Effector CD4-positive, alpha-beta T cell (primary cell): ENCODE measurements at places on chromosomes 1 and 21.

DNA sequence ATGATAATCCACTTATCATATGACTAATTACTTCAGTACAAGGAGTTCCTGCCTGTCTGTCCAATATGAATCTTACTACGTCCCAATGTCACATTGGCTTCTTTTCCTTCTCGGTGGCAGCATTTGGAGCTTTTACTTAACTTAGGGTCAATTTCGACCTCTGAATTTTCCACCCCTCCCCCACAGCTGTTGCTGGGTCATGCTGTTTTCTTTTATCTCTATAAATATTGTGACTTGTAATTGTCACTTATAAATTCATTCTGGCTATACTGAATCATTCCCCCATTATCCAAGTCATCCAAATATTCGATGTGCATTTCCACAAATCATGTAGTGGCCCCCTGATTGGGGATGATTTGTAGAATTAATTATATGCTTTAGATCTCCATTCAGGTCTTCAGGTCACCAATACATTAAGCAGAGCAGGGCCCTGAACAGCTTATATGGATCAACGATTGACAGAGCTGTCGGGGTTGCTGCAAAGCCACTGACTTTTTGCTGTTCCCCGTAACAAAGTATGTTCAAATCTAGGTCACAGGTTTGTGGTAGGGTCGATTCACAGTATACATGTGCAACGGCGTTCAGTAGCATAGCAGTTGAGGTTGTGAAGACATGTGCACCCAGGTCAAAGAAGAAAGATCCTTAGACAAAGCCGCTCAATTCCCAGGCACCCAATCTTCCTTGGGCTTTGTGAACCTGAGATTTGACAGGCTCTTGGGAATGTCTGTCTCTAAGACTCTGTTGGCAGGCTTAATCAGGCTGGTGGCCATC lies 18.3 kb upstream of the RNU1-4 start:
- no peak for DNase-seq

DNA sequence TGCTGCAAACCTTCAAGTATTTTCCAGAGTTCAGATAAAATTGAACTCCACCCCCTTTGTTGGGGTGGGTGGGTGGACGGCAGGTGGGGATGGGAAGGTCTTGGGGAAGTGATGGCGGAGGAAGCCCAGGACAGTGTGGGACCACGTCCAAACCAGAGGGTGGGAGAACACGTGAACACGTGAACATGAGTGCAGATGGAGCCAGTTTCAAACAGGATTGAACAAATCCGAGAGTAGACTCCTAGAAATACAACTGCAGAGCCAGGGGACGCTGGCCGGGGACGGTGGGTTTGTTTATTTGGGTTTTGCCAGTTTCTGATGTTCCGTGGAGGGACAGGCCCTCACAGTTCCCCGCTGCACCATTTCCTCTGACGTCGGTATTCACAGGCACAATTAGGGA lies 2.9 kb downstream of the KRTAP10-2 start:
- no peak for DNase-seq

DNA sequence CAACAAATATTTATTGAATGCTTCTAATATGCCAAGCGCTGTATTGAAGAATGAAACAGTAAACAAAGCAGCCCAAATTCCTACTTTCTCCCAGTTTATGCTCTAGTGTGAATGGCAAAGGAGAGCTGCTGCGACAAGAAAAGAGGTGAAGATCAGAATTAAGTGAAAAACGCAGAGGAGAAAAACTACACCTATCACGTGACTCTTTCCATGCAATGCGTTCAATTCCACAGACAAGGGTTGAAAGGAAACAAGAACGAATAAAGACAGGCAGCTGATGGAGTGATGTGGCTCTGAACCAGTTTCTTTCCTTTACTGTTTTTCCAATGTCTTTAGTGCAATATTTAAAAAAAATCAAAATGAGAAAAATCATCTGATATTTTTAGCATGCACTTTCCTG lies 23.6 kb downstream of the MT1HL1 start:
- no peak for DNase-seq

- DNase-seq: no peak
Observed at GRCh38 chr21:41681348-41681801, 85.5 kb downstream of the RIPK4 start.

GRCh38 chr1:92409946-92410549 lies 76.7 kb downstream of the GFI1 start:
- DNase-seq: no peak

- no peak for DNase-seq
Observed at GRCh38 chr21:39022466-39022862, 160.8 kb downstream of the PSMG1 start.

DNA sequence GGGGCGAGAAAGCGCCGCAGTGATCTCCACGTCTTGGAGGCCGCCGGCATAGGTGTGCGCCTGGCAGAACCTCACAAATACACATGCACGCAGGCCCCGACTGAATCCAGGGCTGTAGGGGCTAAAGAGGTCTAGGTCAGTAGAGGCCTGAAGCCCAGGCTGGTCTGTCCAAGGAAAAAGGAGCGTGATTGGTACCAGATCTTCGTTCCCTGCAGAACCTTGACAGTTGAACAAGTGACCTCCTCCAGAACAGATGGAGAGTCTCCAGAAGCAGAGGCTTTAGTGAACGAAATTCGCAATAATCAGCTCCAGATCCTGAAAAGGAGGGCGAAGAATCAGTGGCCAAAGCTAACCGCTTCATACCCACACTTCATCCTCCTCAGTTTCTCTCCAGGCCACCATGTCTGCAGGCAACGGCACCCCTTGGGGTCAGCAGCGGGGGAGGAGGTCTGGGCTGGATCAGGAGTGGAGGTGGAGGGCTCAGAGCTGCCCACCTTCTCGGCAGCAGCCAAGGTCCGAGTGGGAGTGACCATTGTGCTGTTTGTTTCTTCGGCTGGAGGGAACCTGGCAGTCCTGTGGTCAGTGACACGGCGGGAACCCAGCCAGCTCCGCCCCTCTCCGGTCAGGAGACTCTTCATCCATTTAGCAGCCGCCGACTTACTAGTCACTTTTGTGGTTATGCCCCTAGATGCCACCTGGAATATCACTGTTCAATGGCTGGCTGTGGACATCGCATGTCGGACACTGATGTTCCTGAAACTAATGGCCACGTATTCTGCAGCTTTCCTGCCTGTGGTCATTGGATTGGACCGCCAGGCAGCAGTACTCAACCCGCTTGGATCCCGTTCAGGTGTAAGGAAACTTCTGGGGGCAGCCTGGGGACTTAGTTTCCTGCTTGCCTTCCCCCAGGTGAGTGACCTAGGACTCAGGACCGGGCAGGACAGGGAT lies 749 bp upstream of the PEX11B start:
- DNase-seq: no peak

DNA sequence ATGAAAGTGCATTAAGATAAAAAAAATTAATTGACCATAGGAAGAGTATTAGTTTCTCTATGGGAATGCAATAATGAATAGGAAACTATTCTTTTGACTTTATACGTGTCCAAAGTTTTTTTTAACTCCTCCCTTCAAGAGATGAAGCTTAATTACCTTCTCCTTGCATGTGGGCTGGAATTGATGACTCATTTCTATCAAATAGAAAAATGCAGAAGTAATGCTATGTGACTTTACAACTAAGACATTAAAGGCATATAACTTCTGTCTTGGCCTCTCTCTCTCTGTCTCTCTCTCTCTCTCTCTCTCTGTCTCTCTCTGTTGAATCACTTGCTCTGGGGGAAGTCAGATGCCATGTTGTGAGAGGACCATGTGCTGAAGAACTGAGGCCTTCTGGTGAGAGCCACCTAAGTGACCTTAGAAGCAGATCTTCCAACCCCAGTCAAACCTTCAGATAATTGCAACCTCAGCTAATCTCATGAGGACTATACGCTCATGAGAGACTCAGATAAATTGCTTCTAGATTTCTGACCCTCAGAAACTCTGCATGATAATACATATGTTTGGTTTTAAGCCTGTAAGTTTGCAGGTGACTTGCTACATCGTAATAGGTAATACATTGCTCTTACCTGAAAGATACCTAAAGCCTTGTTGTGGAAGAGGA lies 414.2 kb downstream of the KCNT2 start:
- DNase-seq: no peak
